LHCN-M2 (cell line): ENCODE measurements at places on chromosomes 5 and 9. TPM values are rescaled to one million over a fixed set of nuclear protein-coding genes. Genes with fewer than 3 reads are reported as not detected.

DNA sequence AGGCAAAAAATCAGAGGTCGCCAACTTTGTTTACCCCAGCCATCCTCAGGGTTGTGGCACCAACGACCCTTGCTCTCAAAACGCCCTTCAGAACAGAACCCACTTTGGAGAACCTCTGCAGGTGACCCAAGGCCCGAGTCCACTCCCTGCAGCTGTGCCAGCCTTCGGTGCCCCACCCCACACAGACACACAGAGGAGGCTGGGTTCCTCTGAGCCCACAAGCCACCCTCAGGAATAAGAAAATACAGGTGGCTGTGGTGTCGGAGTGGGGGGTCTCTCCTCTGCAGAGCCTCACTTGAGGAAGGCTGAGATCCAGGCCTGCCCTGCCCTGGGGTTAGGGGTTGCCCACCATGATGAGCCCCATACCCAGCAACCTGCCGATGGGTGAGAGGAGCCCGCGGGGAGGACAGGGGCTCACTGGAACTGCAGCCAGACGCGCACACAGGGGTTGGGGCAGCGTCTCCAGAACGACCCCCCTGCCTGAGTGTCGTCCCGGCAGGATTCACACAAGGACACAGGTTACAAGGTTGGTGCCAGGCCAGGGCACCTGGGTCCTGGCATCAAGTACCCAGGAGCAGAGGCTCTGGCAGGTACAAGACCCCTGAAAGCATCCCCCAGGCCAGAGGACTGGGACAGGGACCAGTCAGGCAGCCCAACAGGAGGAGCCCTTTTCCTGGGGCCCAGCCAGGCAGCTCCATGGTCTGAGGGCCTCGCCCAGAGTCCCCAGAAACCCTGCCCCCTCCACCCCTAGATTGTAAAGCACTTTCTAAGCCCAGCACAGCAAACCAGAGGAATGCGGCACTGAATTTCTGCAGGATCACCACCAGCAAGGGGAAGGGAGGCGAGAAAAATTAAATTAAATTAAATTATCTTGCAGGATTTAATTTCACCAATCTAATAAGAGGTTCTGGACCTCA is 40.0 kb downstream of the NACC2 start:
- DNase-seq: no peak

GRCh38 chr9:35108946-35109575 is 6.1 kb upstream of the STOML2 start:
- DNase-seq: no peak

The UGT3A1 gene
- not detected in 2 replicates for total RNA-seq

The ELOVL7 gene
- total RNA-seq: not detected in 2 replicates
